Epithelial cell of proximal tubule (primary cell): ENCODE measurements at places on chromosomes 2 and 18. TPM values are rescaled to one million over a fixed set of nuclear protein-coding genes. Genes with fewer than 3 reads are reported as not detected.

GALNT13 gene
- total RNA-seq, result 0.52 and 1.3 TPM in 2 replicates

GRCh38 chr2:108418416-108418815 lies 30.6 kb upstream of the GCC2 start:
- DNase-seq, result no peak

ZBTB7C gene
- total RNA-seq, result under 0.01 and 0.17 TPM in 2 replicates

GRCh38 chr2:53202063-53202462 lies 565.5 kb upstream of the CHAC2 start:
- peak; percentile 79 for DNase-seq

- DNase-seq, result no peak
These were observed 34.5 kb downstream of the FARP2 start for GRCh38 chr2:241390301-241391206.

GRCh38 chr18:40738321-40738880 lies 1216.6 kb upstream of the PIK3C3 start:
- DNase-seq, result no peak

OSBPL6 gene
- total RNA-seq, result 2.9 and 3.1 TPM in 2 replicates

GRCh38 chr18:30358555-30358954 lies 684.0 kb downstream of the DSC3 start:
- peak; percentile 18 for DNase-seq

- DNase-seq, result peak; percentile 89
These were observed 298.2 kb downstream of the CDCA7 start for GRCh38 chr2:173652767-173653431.

GRCh38 chr18:49319590-49319989 lies 140.9 kb downstream of the DYM start:
- no peak for DNase-seq

- peak; percentile 59 for DNase-seq
These were observed 2.3 kb upstream of the PLEKHH2 start for GRCh38 chr2:43634604-43635306.

DNA sequence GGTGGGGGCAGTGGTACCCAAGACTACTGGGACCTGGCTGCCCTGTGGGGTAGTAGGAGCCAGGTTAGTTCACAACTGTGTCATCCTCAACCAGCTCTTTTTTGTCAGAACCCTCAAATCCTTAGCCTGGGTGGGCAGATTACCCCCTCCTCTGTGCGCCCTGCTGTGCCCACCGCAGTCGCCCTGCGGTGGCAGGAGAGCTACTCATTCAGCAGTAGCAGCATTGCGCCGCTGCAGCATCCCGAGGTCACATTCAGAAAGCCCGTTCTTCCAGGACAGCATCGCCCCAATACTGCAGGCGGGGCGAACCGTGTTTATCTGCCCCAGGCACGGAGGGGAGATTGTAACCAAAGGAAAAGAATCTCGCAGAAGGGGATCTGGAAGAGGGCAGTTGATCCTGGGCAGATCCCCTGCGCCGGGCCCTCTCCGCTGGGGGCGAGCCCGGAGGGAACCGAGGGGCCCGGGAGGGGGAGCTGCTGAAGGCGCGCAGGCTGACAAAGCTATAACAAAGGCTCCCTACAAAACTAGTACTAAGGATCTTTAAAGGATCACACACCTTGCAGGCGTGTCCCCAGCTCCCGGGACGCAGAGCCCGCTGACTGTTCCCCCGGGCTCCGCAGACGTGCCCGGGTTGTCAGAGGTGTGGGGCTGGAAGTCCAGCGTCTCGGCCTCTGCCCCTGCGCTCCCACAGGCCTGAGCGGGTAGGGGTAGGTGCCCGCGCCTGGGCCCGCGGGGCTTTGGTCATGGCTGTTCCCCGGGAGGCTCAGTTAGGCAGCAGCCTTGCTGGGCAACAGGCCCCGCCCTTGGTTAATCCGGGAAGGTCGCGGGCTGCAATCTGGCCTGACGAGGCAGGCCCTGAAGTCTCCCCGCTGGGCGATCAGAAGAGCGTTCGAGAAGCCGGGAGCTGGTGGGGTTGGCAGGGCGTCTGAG lies 13.2 kb downstream of the POU3F3 start:
- no peak for DNase-seq

DNA sequence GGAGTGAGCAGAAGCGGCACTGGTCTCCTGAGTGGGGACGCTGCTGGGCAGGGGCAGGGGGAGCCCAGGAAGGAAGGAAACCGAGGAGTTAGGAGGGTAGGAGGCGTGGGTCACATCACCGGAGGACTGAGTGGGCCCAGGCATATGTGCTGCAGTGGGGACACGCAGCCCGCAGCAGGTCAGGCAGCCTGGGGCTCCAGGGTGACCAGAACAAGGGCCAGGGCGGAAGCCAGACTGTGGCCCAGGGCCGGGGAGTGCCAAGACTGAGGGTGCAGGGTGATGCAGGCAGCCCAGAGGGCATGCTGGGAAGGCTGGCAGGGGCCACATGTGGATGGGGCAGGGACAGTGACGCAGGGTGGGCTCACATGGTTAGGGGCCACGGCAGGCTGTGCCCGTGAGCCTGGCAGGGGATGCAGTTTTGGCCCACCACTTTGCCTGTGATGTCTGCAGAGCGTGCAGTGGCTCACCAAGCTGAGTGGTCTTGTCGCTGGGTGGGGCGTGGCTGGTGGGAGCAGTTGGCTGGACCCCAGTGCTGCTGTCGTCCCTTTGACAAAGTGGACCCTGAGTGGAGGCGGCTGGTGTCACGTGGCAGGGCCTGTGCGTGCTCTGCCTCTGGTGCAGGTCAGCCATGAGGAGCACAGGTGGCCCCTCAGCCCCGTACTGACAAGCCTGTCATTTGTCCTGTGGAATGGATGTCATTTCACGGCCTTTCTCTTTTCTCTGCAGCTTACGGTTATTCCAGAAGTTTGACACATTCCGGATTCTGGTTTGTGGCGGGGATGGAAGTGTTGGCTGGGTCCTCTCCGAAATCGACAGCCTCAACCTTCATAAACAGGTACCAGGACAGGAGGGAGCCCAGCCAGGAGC lies 87.1 kb downstream of the DGKD start:
- DNase-seq, result no peak

DNA sequence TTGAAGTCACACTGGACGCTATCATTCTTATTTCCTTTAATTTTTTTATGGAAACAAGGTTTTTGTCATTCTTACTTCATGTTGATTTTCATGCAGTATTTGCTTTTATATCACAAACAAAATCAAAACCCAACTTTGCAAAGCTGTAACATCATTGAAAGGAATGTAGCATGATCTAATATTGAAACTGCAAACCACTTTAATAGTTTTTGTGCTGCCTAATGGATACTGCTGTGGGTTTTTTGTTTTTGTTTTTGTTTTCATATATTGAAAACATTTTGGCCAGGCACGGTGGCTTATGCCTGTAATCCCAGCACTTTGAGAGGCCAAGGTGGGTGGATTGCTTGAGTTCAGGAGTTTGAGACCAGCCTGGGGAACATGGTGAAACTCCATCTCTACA lies 81.6 kb downstream of the MAP2 start:
- DNase-seq, result no peak

GRCh38 chr2:18286897-18287296 lies 273.6 kb downstream of the RDH14 start:
- no peak for DNase-seq

- DNase-seq, result no peak
These were observed 6.4 kb downstream of the CD207 start for GRCh38 chr2:70828914-70829824.

- no peak for DNase-seq
These were observed 47.1 kb upstream of the ZNF519 start for GRCh38 chr18:14179306-14179705.

CRYGA gene
- not detected in 2 replicates for total RNA-seq

- DNase-seq, result no peak
These were observed 140.1 kb upstream of the SMAD7 start for GRCh38 chr18:49090901-49091300.

ALKAL2 gene
- total RNA-seq, result 0.12 and 0.36 TPM in 2 replicates

DNA sequence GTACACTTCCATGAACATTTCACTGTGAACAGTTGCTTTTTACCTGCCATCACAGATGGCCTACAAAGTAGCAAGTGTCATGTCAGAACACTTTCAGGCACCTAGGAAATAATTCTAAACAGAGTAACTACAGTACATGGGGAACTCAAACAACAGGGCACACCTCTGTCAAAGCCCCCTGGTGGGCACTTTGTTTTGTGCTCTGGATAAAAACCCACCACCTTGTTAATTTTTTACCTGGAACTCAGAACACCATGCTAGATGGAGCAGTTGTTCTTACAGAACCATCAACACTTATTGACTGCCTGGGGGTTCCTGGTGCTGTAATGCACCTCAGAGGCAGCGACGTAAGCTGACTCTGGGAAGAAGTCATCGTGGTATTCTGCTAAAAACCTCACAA lies 2.3 kb downstream of the MSL3B start:
- DNase-seq, result no peak

GRCh38 chr2:16390561-16390960 lies 275.1 kb downstream of the CYRIA start:
- no peak for DNase-seq

- DNase-seq, result no peak
These were observed 47.6 kb downstream of the PDE1A start for GRCh38 chr2:182379241-182379640.

NYAP2 gene
- total RNA-seq, result not detected in 2 replicates

GRCh38 chr2:15673919-15674636 lies 82.4 kb downstream of the DDX1 start:
- peak; percentile 79 for DNase-seq

GRCh38 chr18:45845410-45845809 lies 19.9 kb downstream of the SIGLEC15 start:
- DNase-seq, result no peak

DNA sequence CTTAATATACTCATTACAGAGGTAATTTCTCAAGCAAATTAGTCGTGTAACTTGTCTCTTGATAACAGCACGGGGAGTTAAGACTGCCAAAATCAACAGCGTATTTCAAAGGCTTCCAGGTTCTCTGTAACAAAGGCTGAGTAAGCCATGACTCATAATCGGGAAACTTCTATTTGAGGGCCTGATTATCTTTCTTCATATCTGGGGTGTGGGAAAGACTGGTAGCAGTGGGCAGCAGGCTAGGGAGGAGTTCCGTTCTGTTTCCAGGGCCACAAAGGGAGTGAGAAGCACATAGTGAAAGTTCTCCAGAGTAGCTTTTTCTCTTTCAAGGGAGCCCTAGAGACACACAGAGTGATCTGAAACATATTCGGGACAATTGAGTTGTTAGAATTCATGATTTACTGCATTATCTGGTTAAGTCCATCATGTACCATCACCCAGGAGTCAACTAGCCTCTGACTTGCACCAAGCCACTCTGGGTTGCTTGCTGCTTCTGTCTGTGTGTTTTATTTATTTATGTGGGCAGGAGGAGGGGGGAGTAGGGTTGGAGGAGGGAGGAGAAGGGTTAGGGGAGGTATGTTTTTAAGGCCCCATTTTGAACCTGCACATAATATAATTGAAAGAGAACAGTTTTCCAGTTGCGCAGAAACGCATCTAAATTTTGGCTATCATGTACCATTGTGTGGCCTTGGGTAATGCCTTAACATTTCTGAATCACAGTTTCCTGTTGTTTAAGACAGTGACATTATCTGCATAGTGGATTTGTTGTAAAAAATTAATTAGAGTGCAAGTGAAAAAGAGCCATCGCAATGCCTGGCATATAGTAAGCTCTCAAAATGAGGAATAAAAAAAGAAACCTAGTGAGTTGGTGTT lies 80.5 kb upstream of the ITPRID2 start:
- peak; percentile 79 for DNase-seq

- DNase-seq, result no peak
These were observed 3.7 kb downstream of the INHA start for GRCh38 chr2:219575566-219576504.

RND3 gene
- total RNA-seq, result 51.8 and 59.1 TPM in 2 replicates

- DNase-seq, result peak; percentile 99
These were observed 246.1 kb upstream of the TNP1 start for GRCh38 chr2:217105733-217106649.

FECH gene
- total RNA-seq, result 28.7 and 43.1 TPM in 2 replicates

- no peak for DNase-seq
These were observed 14.8 kb upstream of the ADAM17 start for GRCh38 chr2:9570182-9571060.

MOCOS gene
- total RNA-seq, result 5.7 and 14.8 TPM in 2 replicates

DNA sequence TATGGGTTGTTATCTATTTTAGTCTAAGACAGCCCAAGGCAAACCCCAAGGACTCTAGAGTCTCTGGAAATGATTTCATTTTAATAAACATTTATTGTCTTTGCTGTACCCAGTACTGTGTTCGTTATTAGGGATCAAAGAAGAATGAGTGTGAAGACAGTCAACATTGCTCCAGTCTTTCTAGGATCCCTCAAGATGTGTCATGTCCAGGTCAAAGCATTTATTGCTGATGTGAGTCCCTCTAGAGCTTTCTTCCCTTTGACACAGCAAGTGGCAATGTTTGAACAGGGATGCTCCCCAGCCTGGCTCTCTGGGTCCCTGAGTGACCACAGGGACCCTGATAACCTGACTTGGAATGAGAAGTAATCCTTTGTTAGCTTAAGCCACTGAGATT lies 123.1 kb upstream of the STK17B start:
- no peak for DNase-seq

- no peak for DNase-seq
These were observed 216.1 kb downstream of the KCNJ3 start for GRCh38 chr2:154914561-154914960.

GRCh38 chr2:42290005-42290404 lies 71.0 kb downstream of the COX7A2L start:
- no peak for DNase-seq

- DNase-seq, result no peak
These were observed 117.9 kb upstream of the ZBTB14 start for GRCh38 chr18:5413447-5413846.

- no peak for DNase-seq
These were observed 10.0 kb downstream of the ADNP2 start for GRCh38 chr18:80119111-80119510.

- no peak for DNase-seq
These were observed 36.2 kb downstream of the EFEMP1 start for GRCh38 chr2:55887351-55887750.

DNA sequence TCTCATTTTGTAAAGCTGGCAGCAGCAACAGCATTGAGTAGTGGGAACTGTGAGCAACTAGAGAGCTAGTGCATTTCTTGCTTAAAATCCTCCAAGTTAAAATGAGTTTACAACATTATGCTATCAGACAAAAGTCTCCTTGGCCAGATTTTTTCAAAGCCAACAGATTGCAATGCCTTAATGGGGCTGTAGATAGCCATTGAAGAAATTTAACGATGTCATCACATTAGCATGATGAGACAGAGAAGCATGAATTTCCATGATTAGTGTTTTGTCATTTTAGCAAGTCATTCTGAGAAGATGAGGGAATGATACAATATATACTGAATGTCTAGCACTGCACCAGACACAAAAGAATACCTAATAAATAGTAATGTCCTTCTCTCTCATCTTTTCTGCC lies 307.5 kb upstream of the REG3G start:
- DNase-seq, result no peak

RIF1 gene
- 26.2 and 28.6 TPM in 2 replicates for total RNA-seq

- peak; percentile 96 for DNase-seq
These were observed 111.3 kb upstream of the TLK1 start for GRCh38 chr2:171271971-171272436.

ANKRD30B gene
- total RNA-seq, result 0.14 and 0.17 TPM in 2 replicates

DNA sequence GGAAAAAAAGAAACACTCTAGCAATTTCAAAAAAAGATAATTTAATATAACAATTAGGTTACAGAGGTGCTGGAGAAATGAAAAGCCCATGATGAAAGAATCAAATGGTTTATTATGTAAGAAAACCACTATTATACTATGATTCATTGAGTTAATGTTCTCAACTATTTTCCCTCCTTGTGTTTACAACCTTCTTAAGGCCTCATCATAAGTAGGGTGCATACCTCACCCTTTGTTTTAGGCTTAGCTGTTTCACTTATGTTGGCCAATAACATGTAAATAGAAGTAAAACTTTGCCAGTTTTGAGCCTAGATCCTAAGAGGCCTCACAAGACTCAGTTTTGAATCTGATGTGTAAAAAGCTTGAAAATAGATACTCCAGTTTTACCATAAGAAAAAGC lies 418.3 kb upstream of the DDX18 start:
- peak; percentile 40 for DNase-seq

CNTNAP5 gene
- total RNA-seq, result not detected in 2 replicates

GRCh38 chr2:71721362-71721665 lies 268.0 kb downstream of the DYSF start:
- no peak for DNase-seq
